ENCODE measurements at places on chromosomes 5 and 9.

DNA sequence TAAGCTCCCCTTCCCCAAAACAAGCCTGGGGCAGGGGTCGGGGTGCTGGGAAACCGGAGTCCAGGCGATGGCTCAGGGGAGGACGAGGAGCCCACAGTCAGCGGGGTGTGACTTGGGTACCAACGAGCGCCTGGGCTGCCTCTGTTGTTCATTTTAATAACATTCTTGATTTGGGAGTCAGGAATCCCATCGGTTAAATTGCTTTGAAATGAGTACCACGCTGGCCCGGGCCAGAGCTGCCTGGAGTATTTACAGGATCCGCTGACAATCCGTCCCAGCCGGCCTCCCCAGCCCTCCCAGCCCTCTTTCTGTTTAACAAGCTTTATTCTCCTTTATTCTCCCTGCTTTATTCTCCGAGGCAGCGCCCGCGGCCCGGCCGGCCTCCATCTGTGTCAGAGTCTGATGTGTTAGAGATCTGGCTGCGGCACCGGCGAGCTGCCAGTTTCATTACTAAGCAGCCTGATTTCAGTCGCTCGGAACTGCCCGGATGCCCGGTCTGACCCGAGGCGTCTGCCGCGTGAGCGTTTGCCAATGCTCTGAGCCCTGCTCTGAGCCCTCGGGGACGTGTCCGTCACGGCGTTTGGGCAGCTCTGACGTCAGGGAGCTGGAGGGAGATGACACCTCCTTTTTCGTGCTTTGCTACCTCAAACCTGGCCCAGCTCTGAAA, 16.5 kb upstream of the QRFP start:
- H3K4me3 ChIP-seq = no peak overlapping the region
- no peak for DNase-seq
- no peaks in the 10 kb centered on the region for H3K27me3 ChIP-seq
- no peak overlapping the region for H3K27ac ChIP-seq
- H3K4me1 ChIP-seq = no peaks in the 10 kb centered on the region

GRCh38 chr5:66417781-66418180, 178.4 kb upstream of the MAST4 start:
- no peak for DNase-seq
- peaks cover 20% of the 10 kb centered on the region for H3K27me3 ChIP-seq
- H3K27ac ChIP-seq = no peak overlapping the region
- no peak overlapping the region for H3K4me3 ChIP-seq

GRCh38 chr9:4070266-4070665, 229.6 kb downstream of the GLIS3 start:
- no peak overlapping the region for H3K27ac ChIP-seq
- H3K4me3 ChIP-seq = no peak overlapping the region
- H3K36me3 ChIP-seq = no peaks in the 10 kb centered on the region
- peaks cover 8% of the 10 kb centered on the region for H3K4me1 ChIP-seq
- H3K27me3 ChIP-seq = peaks cover 9% of the 10 kb centered on the region

GRCh38 chr9:94655739-94656138, 16.4 kb upstream of the FBP1 start:
- peak overlapping the region; percentile 83 for H3K4me3 ChIP-seq
- H3K27ac ChIP-seq = peak overlapping the region; percentile 96
- no peaks in the 10 kb centered on the region for H3K36me3 ChIP-seq
- no peak for DNase-seq

DNA sequence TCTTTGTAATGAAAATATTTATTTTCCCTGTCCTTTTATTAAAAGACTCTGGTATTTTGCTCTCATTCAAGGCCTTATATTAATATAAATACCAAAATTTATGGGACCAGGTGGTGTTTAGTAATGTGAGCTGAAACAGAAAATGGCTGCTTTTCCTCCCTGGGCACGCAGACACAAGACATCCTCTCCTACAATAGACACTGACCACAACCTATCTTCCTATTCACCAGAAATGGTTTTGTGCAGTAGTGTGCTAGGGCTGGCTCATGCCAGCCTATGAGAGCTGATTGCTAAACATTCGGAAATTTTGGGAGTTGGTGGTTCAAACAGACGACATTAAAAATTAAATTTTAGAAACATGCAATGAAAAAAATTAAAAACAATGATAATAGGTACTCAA, 338.2 kb downstream of the BNC2 start:
- no peak overlapping the region for H3K4me3 ChIP-seq
- no peak for DNase-seq
- no peaks in the 10 kb centered on the region for H3K36me3 ChIP-seq
- H3K4me1 ChIP-seq = no peaks in the 10 kb centered on the region
